T-helper 9 cell (primary cell): ENCODE measurements at places on chromosomes 7 and 10.

DNA sequence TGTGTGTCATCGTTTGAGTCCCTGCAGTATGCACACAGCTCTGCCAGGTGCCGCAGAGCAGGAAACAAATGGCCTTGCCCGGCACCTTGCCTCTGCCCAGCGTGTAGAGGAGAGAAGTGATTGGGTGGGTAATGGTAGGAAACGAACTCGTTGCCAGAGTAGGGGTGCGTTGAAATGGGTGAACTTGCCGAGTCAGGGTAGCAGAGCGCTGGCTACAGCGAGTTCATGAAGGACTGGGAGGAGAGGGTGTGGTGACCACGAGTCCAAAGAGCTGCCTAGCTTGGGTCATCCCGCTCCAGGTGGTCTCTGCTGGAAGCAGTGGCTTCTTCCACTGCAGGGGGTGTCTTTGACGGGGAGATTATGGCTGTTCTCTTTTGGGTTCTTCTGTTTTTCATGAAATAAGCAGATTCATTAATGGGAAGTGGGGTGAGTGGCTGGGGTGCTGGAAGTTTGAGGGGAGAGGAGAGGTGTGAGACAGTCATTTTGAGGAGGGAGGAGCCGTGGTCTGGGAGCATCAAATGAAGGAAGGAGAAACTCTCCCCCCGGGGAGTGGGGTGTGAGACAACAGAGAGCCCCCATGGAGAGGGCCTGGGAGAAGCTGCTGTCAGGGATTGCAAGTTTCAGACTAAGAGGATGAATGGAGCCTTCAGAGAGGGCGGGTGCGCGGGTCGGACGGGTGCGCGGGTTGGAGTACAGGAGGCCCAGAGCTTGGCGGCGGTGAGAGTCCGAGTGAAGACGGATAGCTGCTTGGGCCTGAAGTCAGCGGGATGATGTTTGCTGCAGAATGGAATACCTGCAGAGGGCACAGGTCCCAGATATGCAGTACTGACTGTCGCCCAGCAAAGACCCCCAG lies 26.2 kb downstream of the PPP2R2D start:
- no peak for DNase-seq

DNA sequence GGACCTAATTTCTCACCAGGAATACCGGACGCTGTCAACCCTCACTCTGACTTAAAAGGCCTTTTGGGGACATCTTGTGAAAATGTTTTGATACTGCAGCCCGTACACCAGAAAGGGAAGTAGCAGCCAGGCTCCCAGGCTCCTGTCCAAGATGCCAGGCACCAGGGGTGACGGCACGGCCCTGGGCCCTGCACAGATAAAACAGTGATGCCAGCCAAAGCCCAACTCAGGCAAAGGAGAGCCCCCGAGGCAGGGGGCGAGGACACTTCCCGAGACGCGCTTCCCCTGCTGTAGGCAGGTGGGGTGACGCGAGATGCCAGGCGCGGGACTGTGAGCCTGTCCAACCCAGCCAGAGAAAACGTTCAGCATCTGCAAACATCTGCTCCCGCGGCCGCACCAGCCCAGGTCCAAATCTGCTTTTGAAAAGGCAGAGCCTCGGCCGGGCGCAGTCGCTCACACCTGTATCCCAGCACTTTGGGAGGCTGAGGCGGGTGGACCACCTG lies 15.7 kb downstream of the ZFAND2A start:
- DNase-seq: no peak

- no peak for DNase-seq
Observed at GRCh38 chr10:86729677-86730076, 26.7 kb upstream of the BMPR1A start.

- no peak for DNase-seq
Observed at GRCh38 chr7:13047061-13047460, 359.6 kb downstream of the ARL4A start.

- DNase-seq: peak; percentile 56
Observed at GRCh38 chr10:124650820-124651401, 93.3 kb downstream of the FAM53B start.

GRCh38 chr7:24587853-24588252 lies 14.6 kb downstream of the PALS2 start:
- peak; percentile 30 for DNase-seq
